Fibroblast of skin of scalp (primary cell): ENCODE measurements at places on chromosomes 3 and 15.

- DNase-seq: no peak
Observed at GRCh38 chr3:186843039-186843432, 526 bp downstream of the ADIPOQ start.

DNA sequence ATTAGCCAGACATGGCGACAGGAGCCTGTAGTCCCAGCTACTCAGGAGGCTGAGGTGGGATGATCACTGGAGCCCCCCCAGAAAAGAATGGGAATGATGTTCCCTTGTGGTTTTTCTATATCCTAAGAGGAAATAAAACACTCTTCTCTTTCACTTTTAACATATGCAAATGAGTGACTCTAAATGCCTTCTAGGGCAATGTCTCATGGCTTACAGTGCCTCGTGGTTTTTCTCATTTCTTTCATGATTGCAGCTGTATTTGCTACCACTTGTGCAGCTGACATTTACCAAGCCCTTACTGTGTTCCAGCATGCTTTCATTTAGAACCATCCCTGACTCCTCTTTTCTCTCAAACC is 26.4 kb downstream of the STOML1 start:
- peak; percentile 59 for DNase-seq

- DNase-seq: no peak
Observed at GRCh38 chr3:98612587-98612986, 19.2 kb upstream of the CPOX start.

GRCh38 chr15:73324496-73325170 is 44.1 kb downstream of the HCN4 start:
- DNase-seq: no peak

GRCh38 chr3:187741403-187742350 is 3.6 kb downstream of the BCL6 start:
- peak; percentile 82 for DNase-seq

GRCh38 chr15:61075741-61076140 is 153.4 kb downstream of the RORA start:
- no peak for DNase-seq

DNA sequence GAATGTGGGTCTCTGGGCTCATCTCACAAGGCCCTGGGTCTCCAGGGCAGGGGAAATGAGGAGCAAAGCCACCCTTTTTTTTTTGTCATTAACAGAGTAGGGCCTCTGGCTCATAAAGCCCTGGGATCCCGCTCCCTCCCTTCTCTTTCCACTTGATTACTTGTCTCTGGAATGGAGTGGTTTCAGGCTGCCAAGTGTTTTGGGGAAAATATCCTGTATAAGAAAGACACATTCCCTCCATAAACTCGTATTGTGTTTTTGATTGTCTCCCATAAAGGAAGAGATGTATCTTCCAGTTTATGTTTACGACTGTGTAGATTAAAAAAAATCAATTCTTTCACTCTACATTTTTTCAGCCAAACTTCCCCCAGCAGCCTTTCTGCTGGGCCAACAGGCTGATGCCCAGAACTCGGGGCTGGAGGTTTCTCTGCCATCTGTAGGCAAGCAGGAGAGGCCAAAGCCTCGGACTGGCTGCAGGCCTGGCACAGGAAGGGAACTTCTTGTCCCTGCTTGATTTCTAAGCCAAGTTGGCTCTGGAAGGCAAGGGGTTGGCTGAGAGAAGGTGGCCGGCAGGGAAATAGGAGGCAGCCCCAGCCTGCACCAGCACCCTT is 49.4 kb upstream of the INSYN1 start:
- DNase-seq: no peak

DNA sequence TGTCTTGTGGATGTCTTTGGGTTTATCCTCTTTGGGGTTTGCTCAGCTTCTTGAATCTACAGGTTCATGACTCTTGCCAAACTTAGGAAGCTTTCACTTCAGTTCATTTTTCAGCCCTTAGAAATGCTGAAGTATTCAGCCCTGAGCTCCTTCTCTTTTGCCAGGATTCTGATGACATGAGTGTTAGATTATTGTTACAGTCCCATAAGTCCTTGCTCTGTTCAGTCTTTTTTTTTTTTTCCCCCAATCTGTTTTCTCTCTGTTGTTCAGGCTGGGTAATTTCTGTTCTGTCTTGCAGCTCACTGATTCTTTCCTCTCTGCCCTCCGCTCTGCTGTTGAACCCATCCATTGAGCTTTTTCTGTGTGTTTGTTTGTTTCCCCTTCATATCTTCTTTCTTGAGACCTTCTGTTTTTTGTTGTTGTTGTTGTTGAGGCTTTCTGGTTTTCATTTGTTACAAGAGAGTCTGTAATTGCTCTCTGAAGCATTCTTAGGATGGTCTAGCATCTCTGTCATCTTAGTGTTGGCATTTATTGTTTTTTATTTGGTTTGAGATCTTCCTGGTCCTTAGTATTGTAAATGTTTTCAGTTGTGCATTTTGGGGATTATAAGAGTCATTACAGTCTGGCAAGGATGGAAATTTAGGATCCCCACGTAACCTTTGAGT is 18.4 kb downstream of the LRCH3 start:
- peak; percentile 88 for DNase-seq

DNA sequence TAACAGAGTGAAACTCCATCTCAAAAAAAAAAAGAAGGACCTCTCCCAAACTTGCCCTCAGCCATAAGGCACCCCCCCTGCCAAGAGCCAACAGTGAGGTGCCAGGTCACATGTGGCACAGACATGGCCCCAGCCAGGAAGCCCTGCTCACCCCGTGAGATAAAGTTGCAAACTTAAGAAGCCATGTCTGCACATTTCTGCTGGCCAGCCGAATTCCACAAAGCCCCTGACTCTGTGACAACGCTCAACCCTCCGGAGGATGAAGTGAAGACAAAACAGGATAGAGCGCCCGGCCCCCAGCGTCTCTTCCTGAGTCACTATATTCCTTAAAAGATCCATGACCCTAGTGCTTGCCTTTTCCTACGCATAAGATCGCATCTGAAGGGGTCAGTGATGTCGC is 188.1 kb downstream of the XXYLT1 start:
- no peak for DNase-seq

- peak; percentile 44 for DNase-seq
Observed at GRCh38 chr15:63514531-63514943, 10.1 kb downstream of the USP3 start.
